Kasumi-1 (cell line): ENCODE measurements at places on chromosomes 7 and 10.

DNA sequence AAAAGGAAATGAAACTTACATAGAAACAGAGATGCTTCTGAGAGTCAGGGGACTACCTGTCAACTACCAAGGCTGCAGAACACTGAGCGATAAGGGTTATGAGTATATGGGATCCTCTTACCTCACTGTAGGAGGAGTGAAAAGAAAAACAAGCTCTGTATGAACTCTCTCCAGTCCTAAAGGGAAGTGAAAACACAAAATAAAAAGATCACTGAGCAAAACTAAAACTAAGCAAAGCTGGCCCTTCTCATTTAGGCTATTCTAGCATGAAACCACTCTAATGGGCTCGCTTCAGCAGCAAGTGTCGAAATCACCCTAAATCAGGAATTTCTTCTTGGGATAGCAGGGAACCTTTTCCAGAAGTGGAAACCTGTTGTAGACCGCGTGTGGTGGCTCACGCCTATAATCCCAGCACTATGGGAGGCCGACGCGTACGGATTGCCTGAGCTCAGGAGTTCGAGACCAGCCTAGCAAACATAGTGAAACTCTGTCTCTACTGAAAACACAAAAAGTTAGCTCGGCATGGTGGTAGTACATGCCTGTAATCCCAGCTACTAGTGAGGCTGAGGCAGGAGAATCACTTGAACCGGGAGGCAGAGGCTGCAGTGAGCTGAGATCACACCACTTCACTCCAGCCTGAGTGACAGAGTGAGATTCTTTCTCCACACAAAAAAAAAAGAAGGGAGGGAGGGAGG, 27.0 kb downstream of the DCLRE1C start:
- no peak for DNase-seq

- DNase-seq = no peak
These were observed 11.7 kb upstream of the TMEM106B start for GRCh38 chr7:12199363-12199762.

GRCh38 chr7:105940109-105940508, 23.0 kb upstream of the CDHR3 start:
- DNase-seq = no peak

DNA sequence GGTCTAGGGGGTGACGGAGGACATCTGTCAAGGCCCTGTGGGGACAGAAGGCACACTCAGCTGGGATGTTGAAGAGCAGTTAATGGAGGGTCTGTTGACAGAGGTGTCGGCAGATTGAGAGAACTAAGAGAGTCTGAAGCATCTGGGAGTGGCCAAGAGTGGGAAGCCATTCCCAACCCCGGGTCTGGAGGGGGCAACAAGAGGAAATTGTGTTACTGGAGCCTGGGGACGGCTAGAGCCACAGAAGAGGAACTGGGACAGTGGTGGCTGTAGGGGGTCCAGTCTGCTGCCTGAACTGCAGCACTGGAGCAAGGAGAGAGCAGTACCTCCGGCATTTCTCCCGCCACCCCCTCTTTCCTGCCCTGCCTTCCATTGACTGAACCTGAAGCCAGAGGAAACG, 136.6 kb downstream of the CHN2 start:
- no peak for DNase-seq

GRCh38 chr7:11272352-11272751, 298.7 kb downstream of the PHF14 start:
- no peak for DNase-seq

- no peak for DNase-seq
These were observed 159.1 kb downstream of the LRRC4 start for GRCh38 chr7:127872122-127872521.
